ENCODE measurements at places on chromosomes 2 and 18.

DNA sequence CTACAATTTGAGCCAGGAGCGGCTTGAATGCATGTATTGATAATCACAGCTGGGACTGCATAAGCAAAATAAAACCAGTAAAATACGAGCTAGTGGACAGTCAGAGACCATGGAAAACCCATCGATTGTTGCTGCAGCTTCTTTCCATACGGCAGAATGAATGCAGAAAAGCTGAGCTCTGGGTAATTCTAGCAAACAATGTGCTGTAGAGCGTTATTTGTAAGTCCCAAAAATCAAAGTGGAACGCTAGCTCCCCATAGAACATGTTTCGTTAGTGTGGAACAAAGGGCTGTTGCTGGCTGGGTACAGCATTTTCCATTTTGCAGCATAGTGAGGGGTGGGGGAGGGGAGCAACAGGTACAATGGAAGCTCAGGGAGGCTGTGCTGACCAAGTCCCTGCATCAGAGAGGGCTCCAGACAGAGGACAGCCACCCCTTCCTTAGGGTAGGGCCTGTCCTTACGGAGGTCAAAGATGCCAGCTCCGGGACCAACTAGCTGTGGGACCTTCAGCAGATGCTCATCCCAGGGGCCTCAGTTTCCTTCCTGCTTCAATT lies 74.1 kb downstream of the BOD1L2 start:
- no peak for DNase-seq

- DNase-seq = no peak
Observed at GRCh38 chr2:55119711-55120487, 69.6 kb upstream of the RTN4 start.

- DNase-seq = no peak
Observed at GRCh38 chr2:151030663-151031230, 230.9 kb downstream of the RBM43 start.

DNA sequence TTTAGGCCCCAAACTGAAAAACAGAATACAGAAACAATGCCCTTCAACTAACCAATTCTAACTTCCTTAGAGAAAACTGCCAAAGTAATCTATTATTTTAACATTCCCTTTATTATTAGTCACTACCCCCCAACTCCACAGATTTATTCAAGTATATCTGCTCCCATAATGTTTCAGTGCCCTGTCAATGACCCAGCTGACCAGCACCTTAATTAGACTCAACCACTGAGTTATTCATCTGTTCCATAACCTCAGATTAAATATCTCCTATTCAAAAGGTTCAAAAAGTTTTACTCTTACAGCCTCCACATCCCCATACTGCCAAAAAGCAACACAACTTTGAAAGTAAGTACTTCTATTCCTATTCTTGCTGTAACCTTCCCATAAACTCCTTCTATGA lies 202.4 kb downstream of the EXOC6B start:
- no peak for DNase-seq

GRCh38 chr2:85578243-85579180 lies 1.1 kb downstream of the VAMP8 start:
- no peak for DNase-seq

DNA sequence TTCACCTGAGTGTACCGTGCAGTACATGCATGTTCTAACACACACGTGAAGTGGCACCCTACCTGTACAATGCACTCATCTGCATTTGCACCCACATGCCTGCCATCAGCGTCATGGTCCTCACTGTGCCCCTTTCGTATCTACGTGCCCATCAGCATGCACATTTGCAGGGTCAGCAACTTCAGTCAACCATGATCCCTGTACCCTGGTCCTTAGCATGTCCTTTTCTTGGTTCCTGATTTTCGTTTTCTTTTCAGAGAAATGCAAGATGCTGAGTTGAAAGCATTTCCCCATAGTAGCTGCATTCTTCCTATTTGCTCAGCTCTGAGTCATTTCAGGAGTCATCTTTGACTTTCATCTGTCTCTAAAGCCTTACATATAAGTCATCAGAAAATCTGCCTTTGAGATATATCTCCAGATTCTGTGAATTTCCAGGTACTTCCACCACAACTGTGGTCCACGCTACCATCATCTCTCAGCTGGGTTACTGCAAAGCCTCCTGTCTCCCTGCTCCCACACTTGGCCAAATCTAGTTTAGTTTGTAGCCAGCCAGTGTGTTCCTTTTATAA lies 14.7 kb upstream of the PUM2 start:
- no peak for DNase-seq

GRCh38 chr2:237258116-237258515 lies 155.8 kb downstream of the COL6A3 start:
- DNase-seq = no peak

GRCh38 chr2:8525582-8526402 lies 156.1 kb upstream of the ID2 start:
- DNase-seq = no peak

- DNase-seq = no peak
Observed at GRCh38 chr2:60439219-60439974, 114.1 kb downstream of the BCL11A start.

GRCh38 chr2:150570712-150571111 lies 83.2 kb upstream of the RND3 start:
- no peak for DNase-seq

DNA sequence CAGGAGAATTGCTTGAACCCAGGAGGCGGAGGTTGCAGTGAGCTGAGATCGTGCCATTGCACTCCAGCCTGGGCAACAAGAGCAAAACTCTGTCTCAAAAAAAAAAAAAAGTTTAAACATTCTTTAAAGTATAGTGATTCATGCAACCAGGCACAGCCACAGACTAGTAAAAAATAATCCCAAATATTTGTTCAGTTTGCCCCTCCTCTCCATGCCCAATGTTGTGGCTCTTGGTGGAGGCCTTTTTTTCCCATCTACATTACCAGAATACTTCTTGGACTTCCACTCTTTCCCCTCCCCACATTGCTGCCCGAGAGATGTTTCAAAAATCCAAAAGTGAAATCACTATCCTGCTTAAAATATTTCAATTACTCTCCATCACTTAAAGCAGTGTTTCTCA lies 5.1 kb upstream of the MALT1 start:
- no peak for DNase-seq

GRCh38 chr18:54690198-54690597 lies 99.2 kb downstream of the DYNAP start:
- no peak for DNase-seq

DNA sequence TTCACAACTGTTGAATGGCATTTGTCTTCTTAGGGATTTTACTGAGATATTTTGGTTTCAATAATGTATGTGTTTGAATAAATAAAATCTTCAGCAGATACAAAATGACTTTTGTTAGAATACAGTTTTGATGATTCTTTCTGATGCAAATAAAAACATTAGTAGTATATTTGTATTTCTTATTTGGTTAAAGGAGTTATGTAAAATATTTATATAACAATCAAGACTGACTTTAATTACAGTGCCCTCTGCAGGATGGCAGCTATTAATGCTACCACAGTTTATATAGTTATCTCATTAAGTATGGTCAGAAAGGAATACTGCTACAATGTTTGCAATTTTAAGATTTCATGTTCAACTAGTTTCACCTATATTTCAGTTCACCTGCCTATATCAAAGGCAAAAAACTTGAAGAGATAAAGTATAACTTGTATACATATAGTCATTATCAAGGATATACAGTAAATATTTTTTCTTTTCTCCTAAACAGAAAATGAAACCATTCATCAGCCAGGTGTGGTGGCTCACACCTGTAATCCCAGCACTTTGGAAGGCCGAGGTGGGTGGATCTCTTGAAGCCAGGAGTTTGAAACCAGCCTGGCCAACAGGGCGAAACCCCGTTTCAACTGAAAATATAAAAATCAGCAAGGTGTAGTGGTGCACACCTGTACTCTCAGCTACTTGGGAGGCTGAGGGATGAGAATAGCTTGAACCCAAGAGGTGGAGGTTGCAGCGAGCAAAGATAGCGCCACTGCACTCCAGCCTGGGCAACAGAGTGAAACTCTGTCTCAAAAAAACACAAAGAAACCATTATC lies 19.8 kb downstream of the ARL5A start:
- DNase-seq = no peak

GRCh38 chr18:398935-399630 lies 101.4 kb downstream of the COLEC12 start:
- DNase-seq = no peak

DNA sequence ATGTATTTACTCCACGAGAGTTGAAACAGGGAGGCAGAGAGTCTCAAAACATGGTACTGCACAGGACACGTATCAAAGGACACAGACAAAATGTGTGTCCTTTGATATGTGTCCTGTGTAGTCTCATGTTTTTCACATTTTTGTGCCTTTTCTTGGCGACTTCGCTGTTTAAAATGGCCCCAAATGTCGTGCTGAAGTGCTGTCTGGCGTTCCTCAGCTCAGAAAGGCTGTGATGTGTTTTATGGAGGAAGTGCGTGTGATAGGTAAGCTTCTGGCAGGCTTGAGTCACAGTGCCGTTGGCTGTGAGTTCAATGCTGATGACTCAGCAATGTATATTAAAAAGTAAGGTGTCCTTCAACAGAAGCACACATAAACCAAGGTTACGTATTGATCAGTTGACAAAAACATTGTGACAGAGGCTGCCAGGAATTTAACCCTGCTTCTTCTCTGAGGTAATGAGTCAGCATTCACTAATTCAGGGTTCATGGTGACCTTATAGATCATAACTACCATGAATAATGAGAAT lies 78.2 kb downstream of the DYSF start:
- no peak for DNase-seq

DNA sequence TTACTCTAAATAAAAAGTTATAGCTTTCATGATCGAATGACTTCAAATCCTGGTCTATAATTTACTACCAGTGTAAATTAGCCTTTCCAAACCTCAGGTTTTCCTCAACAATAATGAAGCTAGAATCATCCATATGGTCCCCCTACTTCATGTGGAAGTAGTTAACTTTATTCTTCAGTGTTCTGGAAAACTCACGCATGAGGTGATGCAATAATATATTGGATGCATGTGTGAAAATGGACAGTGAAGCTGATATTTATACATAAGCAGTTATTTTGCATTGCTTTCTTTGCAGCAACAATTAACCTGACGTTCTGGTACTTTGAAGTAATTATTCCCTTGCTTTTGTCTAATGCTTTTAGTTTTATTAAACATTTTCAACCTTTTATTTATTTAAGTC lies 18.6 kb upstream of the UNC80 start:
- DNase-seq = no peak

DNA sequence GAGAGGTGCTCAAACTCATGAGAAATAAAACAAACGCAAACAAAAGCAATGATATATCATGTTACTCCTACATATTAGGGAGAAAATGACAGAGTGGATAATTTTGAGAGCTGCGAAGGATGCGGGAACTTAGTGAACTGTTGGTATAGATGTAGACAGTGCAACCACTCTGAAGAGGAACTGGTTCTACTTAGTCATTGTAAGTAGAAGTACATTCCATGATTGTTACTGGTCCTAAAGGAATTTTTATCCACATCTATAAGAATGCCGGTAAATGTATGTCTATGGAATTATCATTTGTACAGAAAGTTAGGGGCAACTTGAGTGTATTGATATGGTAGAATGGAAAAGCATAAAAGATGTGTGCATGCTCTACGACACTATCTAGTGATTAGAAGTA lies 1238.4 kb downstream of the LRP1B start:
- DNase-seq = no peak

DNA sequence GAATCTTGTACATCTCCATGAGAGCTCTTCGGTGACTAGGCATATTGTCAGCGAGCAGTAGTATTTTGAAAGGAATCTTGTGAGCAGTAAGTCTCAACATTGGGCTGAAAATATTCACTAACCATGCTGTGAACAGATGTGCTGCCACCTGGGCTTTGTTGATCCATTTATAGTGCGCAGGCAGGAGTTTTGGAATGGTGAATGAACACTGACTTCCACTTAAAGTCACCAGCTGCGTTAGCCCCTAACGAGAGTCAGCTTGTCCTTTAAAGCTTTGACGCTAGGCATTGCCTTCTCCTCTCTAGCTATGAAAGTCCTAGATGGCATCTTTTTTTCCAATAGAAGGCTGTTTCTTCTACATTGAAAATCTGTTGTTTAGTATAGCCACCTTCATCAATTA lies 4.1 kb downstream of the ASB1 start:
- no peak for DNase-seq

GRCh38 chr2:203774760-203775159 lies 68.3 kb downstream of the CD28 start:
- no peak for DNase-seq

- DNase-seq = no peak
Observed at GRCh38 chr2:131828164-131828561, 300.5 kb downstream of the CCDC74A start.

DNA sequence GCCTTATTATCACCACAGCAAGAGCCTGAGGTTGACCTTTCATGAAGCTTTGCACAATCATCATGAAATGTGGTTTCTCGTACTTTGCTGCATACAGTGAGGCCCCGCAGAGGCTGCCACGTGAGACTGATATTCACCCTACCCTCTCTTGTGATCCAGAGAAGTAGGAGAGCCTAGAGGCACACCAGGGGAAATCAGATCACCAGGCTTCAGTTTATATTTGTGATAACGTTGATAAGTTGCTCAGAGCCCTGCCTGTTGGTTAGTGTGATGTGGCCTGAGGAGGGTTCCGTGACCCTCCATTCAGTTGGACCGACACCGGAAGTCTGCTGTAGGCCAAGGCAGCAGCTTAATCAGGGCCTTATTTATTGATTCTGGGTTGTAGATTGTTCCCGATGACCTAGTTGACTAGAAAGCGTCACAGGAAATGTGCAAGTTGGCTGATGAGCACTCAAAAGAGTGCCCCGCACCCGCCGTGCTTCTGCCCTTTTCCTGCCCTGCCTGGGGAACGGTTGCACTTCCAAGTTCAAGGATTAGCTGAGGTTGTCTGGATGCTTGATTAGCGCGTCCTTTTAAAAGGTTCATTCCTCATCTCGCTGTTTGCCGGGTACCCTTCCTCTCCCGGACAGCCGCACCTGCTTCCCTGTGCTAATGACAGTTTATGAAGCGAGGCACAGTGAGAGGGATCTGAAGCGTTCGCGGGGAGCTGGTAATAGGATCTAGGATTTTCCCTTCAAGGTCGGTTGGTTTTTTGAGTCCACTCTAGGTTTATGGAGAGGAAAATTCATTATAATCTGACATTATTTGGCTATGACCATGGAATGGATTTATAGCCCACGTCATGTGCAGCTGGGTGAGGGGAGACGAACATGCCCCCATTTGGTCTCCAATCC lies 146.4 kb downstream of the SH3RF3 start:
- no peak for DNase-seq

DNA sequence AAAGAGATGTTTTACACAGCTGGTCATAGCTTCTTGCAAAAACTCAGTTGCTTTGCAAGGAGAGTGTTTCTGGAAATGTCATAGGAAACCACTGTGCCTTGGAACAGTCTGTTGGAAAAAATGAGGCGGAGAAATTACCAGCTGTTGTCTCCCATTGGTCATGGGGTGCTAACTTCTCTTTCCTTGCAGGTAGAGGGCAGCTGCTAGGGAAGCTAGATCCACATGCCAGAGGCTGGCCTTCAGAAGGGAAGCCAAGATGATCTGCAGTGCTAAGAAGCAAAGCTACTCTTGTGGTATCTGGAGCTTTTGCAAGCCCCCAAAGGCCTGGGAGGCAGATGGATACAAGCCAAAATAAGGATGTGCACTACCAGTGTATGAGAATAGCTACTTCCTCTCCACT lies 34.8 kb upstream of the LAMA1 start:
- no peak for DNase-seq

- DNase-seq = no peak
Observed at GRCh38 chr2:13255485-13255884, 538.7 kb downstream of the TRIB2 start.

All from activated T-helper 9 cell treated with anti-CD3 and anti-CD28 coated beads, Interleukin-2, amount 50 U/mL, for 16 hours (primary cell).